NCI-H1930 (cell line): ENCODE measurements at places on chromosomes 12 and 14.

DNA sequence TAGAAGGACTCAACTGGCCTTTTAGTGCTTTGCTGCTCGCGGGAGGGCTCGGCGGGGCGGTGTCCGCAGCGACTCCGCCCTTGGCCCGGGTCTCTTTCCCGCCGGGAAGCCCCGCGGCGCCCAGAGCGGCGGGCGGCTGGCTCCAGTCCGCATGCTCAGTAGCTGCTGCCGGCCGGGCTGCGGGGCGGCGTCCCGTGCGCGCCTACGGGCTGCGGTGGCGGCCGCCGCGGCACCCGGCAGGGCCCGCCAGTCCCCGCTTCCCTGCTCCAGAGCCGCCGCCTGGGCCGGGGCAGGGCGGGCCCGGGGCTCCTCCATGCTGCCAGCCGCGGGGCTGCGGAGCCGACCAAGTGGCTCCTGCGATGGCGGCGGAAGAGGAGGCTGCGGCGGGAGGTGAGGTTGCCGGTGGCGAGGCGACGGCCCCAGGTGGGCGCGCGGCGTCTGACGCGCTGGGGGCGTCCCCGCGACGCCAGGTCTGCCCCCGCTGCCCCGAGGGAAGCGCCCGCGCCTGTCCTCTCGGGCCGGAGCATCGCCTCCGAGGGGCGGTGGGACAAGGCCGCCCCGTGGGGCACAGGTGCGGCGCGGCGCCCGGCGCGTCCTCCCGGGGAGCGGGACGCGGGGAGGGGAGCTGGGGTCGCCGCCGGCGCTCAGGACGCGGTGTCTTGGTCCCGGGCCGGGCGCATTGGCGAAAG, at the start of gene BMAL2:
Gene BMAL2 (plus strand): TSS at position 123 of the 689 bp plus-strand sequence. CDS start 237 bp downstream, at position 360.
- DNase-seq, result peak; percentile 60

- no peak for DNase-seq
These were observed 60.9 kb upstream of the CMKLR1 start for GRCh38 chr12:108400056-108400455.

GRCh38 chr12:49515266-49515665, 23.6 kb upstream of the KCNH3 start:
- no peak for DNase-seq

- DNase-seq, result no peak
These were observed 14.9 kb downstream of the A2ML1 start for GRCh38 chr12:8837291-8837690.

DNA sequence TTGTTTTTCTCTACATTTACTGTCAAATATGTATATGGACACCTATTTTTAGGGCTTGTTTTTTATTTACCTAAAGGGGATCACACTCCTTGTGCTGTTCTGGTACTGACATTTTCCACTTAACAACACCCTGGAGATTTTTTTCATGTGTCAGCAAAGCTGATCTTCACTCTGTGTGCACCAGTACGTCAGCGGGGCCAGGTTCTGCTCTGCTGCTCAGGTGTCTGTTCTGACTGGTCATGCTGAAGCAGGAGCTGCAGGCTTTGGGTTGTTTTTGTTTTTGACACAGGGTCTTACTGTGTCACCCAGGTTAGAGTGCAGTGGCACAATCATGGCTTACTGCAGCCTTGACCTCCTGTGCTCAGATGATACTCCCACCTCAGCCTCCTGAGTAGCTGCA, 81.9 kb upstream of the CCND2 start:
- DNase-seq, result no peak

GRCh38 chr14:55562135-55562534, 17.9 kb upstream of the KTN1 start:
- no peak for DNase-seq

DNA sequence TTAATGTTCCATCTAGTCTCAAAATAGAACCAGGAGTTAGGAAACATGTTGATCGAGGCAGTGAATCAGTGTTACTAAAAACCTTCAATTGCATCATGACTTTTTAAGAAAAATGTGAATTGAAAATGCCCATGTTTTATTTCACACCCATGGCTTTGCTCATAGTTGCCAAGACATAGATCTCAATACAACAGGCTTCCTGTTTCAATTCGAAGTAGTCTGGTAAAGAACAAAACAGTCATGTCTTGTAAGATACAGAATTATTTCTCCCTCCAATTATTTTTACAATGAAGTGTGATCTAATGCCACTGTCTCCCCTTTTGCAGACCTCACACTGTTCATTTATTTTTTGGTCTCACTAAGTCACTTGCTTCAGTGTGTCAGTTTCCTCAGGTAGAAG, 44.6 kb upstream of the FAR2 start:
- DNase-seq, result no peak

GRCh38 chr12:85755760-85756159, 80.4 kb downstream of the RASSF9 start:
- no peak for DNase-seq

DNA sequence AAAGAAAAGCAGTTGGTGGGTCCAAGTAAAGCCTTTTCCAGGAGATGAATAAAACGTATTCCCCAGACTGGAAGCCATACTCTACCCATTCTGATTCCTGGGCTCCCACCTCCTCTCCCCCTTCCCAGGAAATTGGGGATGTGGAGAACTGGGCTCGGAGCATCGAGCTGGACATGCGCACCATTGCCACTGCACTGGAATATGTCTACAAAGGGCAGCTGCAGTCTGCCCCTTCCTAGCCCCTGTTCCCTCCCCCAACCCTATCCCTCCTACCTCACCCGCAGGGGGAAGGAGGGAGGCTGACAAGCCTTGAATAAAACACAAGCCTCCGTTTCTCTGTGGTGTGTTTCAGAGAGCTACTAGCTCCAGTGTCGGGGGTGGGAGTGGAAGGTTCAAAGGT, 822 bp upstream of the RDH5 start:
- no peak for DNase-seq

DNA sequence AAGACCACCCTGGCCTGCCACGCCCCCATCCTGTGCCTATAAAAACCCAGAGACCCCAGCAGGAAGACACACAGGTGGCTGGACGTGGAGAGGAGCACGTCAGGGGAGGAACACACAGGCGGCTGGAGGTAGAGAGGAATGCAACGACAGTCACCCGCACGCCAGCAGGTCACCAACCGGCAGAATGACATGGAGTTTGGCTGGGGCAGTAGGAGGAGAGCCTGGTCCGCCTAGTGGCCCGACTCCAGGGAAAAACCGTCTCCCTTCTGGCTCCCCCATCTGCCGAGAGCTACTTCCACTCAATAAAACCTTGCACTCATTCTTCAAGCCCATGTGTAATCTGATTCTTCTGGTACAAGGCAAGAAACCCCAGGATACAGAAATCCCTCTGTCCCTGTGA, 62.7 kb upstream of the KCNH3 start:
- DNase-seq, result no peak

DNA sequence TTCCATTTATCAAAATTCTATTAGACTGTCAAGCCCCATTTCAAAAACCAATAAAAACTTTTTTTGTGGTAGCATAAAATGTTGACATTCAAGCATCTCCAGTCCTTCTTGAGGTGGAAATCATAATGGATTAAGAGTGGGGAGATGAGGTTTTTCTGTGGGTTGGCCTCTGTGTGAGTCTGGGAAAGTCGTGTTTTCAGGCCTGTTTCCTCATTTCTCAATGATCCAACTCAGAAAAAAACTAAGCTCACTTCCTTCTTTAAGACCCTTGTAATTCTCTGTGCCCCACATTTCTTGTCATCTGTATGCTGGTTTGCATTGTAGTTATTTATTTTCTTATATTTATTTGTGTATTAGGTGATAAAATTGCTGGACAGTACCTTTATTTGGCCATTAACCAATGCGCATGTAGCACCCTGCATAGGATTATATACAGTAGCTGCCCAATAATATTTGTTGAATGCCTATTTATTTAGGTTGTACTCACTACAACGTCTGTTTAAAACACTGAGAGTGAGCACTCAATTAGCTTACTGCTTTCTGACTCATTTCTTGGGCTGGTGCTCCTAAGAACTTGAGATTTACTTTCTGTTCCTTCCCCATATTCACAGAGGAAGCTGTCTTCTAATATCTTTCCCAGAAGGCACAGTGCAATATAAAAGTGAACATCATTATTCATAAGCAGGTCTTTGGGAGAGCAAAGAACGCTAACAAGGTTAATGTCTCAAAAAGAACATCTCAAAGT, 121.9 kb downstream of the DNAI7 start:
- no peak for DNase-seq

DNA sequence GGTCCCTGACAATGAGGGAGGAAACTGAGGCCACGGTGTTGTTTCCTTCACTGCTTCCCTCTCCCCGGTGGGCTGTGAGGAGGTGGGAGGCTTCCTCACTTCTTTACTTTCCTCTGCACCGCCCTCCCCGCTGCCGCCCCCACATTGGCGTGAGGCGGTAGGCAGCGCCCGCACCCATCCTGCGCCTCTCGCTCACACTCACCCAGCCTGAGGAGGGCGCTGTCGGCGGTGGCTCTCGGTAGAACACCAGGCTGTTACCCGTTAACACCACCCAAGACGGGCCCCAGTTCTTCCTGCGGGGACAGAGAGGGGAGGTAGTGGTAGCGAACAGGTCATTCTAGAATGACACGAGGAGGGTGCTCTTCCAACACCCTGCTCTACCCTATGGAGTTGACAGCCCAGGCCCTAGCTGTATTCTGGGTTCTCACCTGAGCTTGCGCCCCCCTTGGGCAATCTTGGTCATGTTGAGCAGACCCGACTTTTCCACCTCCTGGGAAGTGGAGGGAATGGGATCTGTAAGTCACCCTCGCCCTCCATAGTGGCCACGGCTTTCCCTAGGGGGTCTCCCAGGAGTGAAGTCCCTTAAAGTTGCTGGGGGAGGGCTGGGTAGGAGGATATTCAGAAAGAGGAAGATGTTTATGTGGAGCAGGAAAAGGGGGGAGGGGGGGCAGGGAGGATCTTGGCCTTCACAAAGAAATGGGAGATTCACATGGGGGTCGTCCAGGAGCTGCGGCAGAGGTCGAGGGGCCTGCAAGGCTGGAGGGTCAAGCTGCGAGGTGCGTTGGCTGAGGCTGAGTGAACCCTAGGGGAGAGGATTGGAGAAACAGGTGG, 3.3 kb downstream of the ARHGAP9 start:
- DNase-seq, result peak; percentile 28

- DNase-seq, result no peak
These were observed 215.0 kb upstream of the EEA1 start for GRCh38 chr12:93144109-93144508.

DNA sequence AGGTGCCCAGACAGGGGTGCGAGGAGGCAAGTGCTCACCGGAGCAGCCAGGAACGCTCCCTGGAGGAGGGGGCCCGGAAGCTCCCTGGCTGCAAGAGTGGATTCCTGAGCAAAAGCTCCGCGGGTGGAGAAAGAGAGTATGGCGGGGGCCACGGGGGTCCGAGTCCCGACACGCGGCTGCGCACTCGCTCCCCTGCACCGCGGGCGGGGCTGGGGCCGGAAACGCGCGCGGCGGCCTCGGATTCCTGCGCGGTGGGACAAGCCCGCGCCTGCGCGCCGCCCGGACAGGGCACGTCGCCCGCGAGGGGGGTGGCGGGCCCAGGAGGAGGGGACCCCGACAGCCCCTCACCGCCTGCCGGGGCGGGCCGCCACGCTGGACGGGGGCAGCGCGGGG, 27.8 kb upstream of the GPR132 start:
- no peak for DNase-seq

- DNase-seq, result no peak
These were observed 7.3 kb downstream of the VAMP1 start for GRCh38 chr12:6463216-6463615.

DNA sequence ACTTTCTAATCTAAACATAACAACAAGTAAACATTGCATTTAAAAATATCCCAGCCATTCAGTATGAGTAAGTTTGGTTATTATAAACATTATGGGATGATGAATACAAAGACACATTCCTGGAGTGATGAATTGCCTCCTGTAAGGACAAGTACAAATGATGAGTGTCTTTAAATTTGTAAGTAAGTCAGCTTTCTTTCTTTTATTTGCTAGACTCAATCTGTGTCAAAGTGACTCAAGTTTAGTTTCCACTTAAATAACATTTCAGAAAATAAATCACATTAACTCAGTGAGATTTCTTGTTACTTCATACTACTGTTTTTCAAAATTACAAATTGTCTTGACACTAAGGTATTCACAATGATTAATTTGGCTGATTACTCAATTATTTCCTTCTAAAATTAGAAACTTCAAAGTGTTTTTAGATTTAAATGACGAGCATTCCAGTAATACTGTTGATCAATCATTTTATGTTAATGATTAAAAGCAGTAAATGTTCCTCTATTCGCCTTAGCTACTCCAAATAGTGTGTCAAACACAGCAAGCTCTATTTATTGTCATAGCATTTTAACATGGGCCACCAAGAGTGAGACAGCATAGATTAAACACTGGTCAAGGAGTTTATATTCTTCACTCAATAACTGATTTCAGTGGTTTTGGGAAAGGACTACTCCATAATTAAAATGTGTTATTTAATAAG, 658.0 kb upstream of the MDGA2 start:
- no peak for DNase-seq

DNA sequence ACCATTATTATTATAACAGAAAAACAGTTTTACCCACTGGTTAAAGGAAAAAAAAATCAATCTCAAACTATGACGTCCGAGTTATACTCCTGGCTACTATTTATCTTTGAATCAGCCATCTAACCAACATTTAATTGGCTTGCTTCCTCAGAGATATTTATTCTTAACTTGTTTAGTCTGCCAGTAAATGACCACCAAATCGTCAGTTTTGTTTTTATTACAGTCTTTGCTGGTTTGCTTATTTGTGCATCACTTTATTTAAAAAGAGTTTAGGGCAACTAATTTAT, 71.2 kb downstream of the RASSF8 start:
- DNase-seq, result no peak

DNA sequence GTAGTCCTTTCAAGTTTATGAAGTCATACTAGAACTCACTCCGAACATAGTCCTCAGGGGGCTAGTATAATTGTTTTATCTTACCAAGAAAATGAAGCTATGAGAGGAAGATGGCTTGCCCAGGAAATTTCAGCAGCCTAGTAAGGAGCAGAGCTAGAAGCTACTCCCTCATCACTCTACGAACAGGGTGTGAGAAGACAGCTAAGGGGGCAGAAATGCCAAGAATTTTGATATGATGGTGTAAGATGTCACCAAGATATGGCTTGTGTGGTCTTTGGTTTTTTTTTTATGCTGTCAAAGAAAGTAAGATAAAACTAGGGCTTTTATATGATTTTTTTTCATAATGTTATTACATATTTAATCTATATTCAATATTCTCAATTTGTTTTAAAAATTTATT, 47.6 kb downstream of the PRICKLE1 start:
- DNase-seq, result no peak

GRCh38 chr12:2265461-2266167, 212.8 kb downstream of the CACNA1C start:
- no peak for DNase-seq

- no peak for DNase-seq
These were observed 881.3 kb upstream of the SEL1L start for GRCh38 chr14:82414853-82415539.
